ENCODE measurements at places on chromosomes 3 and 15.
A peak's percentile ranks its signal among the peaks of the same experiment; 100 is the strongest.

DNA sequence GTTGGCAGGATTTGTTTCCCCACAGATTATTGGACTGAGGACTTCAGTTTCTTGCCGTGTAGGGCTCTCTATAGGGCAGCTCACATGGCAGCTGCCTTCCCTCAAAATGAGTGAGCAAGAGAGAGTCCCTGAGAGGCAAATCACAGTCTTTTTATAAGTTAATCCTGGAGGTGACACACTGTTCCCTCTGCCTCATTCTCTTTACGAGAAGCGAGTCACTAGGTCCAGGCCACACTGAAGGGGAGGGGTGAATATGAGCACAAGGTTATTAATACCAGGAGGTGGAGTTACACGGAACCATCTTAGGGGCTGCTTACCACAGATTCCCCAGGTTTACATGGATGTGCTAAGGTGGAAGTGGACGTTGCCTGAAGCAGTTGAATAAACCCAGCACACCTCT lies 77.0 kb downstream of the LPP start:
- DNase-seq: no peak

DNA sequence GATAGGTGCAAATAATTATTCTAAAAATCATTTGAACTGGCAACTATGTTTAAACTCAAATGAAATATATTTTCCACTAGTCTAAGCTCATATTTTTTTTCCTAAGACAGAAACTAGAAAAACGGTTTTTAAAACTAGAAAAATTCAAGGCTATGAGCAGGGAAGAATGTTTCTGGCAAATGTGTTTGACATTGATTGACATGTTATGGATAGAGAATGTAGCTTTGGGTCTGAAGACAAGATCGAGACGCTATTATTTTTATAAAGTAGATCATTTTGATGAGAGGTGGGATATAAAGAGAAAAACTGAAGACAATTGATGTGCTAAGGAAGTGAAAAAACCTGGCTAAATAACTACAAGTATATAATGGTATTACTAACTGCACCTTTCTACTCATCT lies 415.2 kb downstream of the GABRB3 start:
- no peak for DNase-seq

GRCh38 chr15:66735909-66736305 lies 33.9 kb downstream of the SMAD6 start:
- no peak for DNase-seq

- DNase-seq: no peak
These were observed 373.4 kb downstream of the LPP start for GRCh38 chr3:188527389-188527788.

- DNase-seq: peak; percentile 94
These were observed 63.7 kb upstream of the ULK4 start for GRCh38 chr3:42025370-42026138.

- no peak for DNase-seq
These were observed 61.2 kb downstream of the ADAMTSL3 start for GRCh38 chr15:83714939-83715628.

DNA sequence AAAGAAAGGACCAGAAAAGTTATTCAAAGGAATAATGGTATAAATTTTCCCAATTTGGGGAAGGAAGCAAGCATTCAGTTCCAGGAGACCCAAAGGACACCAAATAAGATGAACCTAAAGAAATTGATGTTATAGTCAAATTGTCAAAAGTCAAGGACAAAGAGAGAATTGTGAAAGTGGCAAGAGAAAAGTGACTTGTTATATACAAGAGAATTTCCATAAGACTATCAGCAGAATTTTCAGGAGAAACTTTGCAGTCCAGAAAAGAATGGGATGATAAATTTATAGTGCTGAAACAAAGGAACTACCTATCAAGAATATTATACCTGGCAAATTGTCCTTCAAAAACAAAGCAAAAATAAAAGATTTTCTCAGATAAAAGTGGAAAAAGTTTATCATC lies 43.8 kb upstream of the FOXB1 start:
- DNase-seq: no peak

GRCh38 chr15:40930430-40931299 lies 1.5 kb downstream of the DLL4 start:
- DNase-seq: no peak

DNA sequence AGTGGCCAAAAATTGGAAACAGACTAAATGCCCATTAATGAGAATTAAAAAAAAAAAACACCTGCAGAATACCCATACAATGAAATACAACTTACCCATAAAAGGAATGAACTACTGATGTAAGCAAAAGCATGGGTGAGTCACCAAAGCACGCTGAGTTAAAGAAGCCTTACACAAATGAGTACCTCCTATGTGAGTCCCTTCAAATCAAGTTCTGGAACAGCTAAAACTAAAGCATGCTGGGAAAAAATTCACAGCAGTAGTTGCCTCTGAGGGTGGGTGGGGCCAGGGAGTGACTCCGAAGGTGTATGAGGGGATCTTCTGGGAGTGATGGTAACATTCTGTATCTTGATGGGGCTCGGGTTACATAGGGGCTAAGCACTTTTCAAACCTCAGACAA lies 11.4 kb downstream of the MYO5C start:
- DNase-seq: no peak

DNA sequence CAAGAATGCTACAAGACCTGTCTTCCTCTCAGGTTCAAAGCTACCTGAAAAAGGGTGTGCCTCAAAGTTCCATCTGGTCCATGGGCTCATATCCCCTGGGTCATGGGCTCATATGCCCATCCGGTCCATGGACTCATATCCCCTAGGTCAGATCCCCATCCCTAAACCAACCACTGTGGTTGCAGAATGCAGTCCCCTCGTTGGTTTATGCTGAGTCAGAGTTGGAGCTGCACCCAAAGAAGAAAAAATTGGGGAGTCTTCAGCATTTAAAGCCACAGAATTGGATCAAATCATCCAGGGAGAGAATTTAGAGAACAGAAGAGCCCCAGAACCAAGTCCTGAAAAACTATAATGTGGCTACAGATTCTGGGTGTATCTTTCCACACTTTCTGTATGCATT lies 71.5 kb upstream of the IL12A start:
- DNase-seq: no peak

- DNase-seq: no peak
These were observed 17.5 kb downstream of the RFTN1 start for GRCh38 chr3:16496008-16496407.

DNA sequence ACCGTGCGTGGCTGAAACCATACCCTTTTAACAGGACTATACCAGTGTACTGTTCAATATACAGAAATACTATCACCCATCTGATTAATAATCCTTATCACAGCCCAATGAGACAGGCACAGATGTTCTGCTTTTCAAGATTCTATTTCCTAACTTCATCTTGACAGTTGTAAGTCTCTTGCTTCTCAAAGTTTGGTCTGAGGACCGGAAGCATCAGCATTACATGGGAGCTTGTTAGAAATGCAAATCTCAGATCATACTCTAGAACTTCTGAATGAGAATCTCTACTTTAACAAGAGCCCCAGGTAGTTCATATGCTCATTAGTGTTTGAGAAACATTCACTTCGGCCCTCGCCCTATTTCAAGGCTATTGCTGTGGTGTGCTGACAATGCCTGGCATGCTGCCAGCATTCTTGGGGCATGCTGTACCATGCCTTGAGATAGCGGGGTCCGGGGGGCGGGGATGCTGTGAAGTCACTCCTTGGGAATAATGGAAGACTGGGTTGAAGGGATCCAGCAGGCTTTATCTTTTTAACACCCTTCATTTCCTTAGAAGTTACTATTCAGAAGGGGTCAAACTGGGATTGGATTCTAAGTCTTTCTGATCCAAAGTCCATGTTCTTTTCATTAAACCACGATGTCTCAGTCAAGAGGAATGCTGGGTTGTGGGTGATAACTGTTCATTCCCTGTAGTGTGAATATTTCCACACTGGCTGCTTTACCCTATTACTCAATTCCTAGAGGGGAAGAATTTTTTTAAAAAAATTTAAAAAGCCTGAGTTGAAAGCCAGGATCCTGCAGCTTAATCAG lies 194.7 kb downstream of the LPP start:
- peak; percentile 98 for DNase-seq

DNA sequence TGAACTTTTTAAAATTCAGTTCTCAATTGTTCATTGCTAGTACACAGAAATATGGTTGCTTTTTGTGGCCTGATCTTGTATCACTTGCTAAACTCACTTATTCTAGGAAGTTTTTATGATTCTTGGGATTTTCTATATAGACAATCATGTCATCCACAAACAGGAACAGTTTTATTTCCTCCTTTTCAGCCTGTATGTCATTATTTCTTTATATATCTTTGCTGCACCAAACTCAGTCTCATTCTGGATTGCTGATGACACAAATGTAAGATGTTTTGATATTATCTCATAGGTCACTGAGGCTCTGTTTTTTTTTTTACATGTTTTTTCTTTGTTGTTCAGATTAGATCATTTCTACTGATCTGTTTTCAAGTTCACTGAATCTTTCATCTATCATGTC lies 71.7 kb downstream of the TTBK2 start:
- DNase-seq: no peak

GRCh38 chr3:122754929-122755328 lies 38.7 kb downstream of the HSPBAP1 start:
- no peak for DNase-seq

DNA sequence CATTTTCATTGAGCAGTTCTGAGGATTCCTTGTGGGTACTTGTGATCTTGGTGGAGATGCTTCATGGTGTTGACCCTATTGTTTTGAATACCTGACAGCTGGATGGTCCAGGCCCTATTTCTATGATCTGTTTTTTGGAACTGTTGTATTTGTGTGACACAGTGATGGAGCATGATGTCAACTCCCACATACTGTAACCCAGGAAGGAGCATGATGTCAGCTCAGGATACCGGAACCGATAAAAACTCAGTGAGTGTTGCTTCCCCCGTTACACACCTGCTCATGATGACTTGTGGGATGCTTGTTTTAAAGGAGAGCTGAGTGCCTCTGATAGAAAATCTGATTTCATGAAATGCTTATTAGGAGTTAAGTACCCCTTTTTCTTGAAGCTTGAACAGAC lies 45.1 kb downstream of the ZBTB38 start:
- no peak for DNase-seq

GRCh38 chr3:136658946-136659682 lies 93.1 kb downstream of the STAG1 start:
- DNase-seq: peak; percentile 38

- DNase-seq: no peak
These were observed 31.9 kb downstream of the TRAK1 start for GRCh38 chr3:42123012-42123581.

DNA sequence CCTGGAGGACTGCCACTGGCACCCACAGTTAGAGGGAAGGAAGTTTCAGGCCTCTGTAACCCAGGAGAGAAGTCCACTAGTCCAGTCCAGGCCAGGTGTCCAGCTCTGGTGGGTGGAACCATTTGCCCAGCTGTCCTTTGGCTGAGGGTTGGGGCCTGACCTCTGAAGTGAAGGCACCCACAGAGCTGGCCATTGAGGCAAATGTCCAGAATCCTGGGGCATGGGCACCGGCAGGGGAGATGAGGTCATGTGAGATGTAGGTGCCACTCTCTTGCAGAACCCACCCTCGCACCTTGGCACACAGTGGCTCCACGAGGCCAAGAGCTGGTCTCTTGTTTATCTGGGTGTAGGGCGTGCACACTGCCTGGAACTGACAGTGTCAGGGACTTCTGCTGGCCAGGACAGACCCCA lies 162.8 kb downstream of the SMAD6 start:
- no peak for DNase-seq

DNA sequence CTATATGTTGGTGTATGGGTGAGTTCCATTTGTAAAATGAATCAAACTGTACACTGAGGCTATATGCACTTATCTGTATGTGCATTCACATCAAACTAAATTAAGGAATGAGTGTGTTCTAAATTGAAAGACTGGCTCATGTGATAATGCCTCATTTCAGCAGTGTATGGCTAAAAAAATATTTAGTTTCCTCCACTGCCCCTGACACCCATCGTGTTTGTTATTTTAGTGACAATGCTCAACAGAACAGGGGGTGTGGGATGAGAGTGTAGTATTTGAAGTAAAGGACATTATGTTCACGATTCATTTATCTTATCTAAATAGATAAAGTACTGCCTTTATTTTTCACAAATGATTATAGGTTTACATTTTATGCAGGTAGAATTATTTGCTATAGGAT lies 301.1 kb upstream of the ARPP21 start:
- DNase-seq: no peak

DNA sequence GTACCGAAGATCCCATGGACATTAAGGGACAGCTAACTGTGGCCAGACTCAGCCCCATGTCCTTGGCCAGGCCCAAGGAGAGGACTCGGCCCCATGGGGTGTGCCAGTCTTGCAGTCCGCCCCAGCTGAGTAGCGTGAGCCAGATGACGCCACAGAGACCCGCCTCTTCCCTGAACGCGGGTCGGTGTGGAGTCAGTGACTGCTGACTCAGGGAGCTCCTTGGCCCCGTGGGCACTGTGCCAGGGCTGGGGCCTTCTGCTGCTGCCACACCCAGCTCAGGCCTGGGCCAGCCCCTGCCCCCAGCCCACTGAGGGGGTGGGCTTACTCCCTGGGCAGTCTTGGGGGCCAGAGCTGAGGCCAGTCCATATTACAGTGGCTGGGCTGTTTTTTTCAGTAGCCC lies 52.8 kb downstream of the PLXNA1 start:
- peak; percentile 37 for DNase-seq

DNA sequence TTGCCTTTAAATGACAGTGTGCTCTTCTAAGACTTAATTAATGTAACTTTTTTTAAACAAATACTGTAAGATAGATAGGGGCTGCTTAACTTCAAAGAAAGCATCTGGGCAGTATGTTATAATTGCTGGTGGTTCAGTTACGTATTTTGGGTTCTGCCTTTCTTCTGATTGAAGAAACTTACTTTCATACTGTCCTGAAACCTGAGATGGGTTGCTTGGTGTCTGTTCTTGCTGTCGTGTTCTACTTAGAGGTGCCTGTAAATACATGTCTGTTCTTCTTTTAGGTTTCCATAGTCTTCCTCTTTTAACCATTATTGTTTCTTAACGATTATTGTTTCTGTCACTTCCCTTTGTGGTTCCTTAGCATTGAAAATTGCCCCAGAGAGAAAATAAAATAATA lies 297.7 kb upstream of the CHRM5 start:
- DNase-seq: no peak

- DNase-seq: no peak
These were observed 326.7 kb upstream of the TBL1XR1 start for GRCh38 chr3:177523872-177524438.

GRCh38 chr3:10432156-10432845 lies 73.1 kb downstream of the ATP2B2 start:
- no peak for DNase-seq

DNA sequence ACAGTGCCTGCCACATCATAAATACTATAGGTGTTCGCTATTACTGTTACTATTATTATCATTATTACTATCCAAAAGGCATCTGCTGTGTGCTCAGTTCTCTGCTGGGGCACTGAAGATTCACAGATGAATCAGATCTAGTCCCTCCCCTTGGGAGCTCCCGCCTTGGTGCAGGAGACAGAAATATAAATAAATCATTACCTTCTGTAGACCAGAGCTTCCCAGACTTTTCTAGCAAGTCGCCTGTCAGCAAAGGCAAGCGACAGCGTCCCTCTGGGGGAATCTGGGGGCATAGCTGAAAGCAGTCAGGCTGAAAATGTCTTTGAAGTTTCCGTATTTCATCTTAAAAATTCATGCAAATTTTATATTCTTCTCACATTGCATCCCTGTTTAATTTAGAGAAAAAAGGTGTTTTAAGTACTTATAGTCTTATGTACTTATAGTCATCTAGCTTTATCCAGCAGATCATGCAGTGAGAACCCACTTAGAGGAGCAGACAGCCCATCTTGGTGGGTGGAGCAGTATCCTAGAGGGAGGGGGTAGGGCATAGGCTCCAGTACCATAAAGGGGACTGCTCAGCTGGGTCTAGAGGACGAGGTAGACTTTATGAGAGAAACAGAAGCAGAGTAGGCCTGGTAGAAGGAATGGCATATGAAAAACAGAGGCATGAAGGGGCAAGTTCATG lies 10.4 kb upstream of the BRPF1 start:
- no peak for DNase-seq

All from fibroblast of skin of left quadriceps (primary cell).